ENCODE measurements at places on chromosomes 16 and 17.
A peak's percentile ranks its signal among the peaks of the same experiment; 100 is the strongest.

GRCh38 chr16:87057951-87058560 lies 259.1 kb downstream of the C16orf95 start:
- DNase-seq = no peak

DNA sequence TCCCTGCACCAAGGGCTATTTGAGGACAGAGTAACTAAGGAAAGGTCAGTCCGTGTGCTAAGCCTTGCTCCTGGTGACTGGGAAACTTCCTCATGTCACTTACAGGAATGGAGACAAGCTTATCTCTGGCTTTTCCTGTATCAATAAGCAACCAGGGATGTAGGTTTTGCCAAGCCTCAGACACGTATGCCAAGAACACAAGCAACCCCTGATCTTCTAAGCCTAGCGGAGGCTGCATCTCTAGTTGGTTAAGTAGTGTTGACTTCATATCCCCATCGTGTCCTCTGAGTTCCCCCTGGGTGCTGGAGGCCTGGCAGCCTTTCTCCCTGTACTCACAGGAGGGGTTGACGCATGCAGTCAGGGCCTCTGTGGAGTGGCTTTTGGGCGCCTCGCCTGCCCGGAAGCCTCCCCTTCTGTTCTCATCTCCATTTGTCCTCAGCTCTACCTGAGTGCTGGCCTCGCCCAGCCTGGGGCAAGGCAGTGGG lies 1.4 kb upstream of the C1QTNF1 start:
- no peak for DNase-seq

DNA sequence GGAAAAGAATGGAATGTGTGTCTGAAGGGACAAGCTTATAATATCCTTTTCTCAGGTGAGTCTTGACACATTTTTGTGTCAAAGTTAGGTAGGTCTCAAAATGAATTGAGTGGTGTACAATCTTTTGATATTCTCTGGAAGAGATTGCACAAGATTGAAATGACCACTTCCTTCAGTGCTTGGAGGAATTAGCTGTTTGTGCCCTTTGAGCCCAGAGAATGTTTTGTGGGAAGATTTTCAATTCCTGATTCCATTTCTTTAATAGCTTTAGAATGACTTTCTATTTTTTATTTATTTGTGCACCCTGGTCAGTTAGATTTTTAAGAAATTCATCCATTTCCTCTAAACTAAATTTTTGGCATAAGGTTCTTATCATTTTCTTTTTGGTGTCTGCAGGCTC lies 1.6 kb upstream of the CCL13 start:
- no peak for DNase-seq

DNA sequence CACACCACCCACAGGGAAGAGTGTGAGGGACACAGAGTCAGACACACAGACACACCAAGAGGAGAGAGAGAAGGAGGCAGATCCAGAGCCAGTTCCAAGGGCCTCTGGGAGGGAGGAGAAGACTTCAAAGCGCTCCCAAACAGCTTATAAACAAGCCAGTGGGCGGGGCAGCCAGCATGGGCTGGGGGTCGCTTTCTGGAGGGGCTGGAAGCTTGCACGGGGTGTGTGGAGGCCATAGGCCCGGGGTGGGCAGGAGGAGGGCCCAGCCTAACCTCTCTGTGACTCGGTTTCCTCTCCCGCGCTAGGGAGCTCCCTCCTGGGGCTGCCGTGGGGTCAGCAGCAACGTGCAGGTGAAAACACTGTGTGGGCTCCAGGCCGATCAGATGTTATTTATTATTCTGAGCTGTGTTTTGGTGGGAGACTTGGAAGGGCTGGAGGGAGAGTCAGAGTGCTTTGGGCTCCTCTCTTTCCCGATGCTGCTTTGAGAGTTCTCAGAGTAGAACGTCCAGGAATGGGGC lies 2.5 kb upstream of the WFIKKN2 start:
- no peak for DNase-seq

- no peak for DNase-seq
Measured at GRCh38 chr16:1491327-1491726, 1.8 kb upstream of the TELO2 start.

DNA sequence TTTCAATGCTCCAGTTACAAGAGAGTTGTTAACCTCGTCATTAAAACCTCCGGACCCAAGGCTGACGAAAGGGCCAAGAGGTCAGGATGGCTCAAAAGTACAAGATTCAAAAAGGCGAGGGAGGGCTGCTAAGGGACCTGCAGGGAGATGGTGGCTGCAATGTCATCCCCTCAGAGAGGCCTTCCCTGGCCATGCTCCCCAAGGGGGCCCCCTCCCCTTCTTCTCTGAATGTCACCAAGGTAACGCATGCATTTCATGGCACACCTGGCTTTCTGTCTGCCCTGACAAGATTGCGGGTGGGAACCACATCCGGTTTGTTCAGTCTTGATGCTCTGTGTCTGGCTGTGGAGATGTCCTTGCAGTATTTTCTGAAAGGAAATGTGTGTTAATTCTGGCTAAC lies 89.9 kb downstream of the C16orf78 start:
- DNase-seq = no peak

GRCh38 chr17:7480089-7480384 lies 606 bp upstream of the ZBTB4 start:
- no peak for DNase-seq

GRCh38 chr16:68599586-68599985 lies 45.5 kb upstream of the CDH3 start:
- DNase-seq = no peak

- peak; percentile 62 for DNase-seq
Measured at GRCh38 chr17:5419959-5420653, at the start of gene RPAIN. TSS of gene RPAIN (plus strand) at chr17:5420182. CDS start at chr17:5420211, 29 bp downstream.

- DNase-seq = no peak
Measured at GRCh38 chr17:77400445-77400870, 259.7 kb downstream of the SEC14L1 start.

GRCh38 chr17:3602499-3602898 lies 6.7 kb downstream of the TRPV1 start:
- DNase-seq = no peak

All from omental fat pad (tissue), 4 donors.